ENCODE measurements at places on chromosomes 4 and X.

DNA sequence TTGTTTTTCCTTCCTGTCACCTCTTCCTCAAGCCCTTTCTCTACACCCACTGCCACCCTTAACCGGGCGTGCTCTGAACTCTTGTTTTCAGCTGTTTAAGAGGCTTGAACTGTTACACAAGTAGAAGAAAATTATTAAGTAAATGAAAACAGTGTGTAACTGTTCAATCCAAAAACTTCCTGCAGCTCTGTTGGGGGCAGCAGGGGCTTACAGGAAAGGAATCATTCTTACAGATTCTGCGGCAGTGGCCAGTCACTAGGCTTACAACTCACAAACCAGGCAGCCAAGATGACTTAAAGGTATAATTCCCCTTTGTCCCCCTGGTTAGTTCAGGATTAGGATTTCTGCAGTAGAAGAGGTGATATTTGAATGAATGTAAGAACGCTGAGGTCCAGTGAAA is 70.2 kb upstream of the ETNPPL start:
- no peak for DNase-seq

GRCh38 chr4:69936566-69936965 is 5.7 kb downstream of the CSN1S1 start:
- no peak for DNase-seq

GRCh38 chrX:124293810-124294209 is 38.6 kb upstream of the TEX13D start:
- no peak for DNase-seq

DNA sequence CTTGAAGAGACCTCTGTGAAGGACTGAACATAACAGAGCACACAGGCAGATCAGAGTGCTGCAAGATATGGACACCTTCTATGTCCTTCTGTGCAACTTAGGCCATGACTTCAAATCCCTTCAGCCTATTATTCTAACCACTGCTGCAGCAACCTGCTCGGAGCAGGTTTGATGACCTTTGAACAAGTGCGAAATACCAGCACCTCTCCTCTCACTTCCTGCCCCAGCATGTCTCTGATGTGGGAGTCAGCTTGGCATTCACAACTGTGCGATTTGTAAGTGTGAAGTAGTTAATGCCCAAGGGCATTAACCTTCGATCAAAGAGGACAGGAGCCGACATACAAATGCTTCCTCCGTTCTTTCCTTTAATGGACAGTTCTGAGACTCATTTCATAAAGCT is 1.6 kb upstream of the EXOC1 start:
- no peak for DNase-seq

GRCh38 chrX:20668550-20668949 is 401.8 kb upstream of the RPS6KA3 start:
- no peak for DNase-seq

DNA sequence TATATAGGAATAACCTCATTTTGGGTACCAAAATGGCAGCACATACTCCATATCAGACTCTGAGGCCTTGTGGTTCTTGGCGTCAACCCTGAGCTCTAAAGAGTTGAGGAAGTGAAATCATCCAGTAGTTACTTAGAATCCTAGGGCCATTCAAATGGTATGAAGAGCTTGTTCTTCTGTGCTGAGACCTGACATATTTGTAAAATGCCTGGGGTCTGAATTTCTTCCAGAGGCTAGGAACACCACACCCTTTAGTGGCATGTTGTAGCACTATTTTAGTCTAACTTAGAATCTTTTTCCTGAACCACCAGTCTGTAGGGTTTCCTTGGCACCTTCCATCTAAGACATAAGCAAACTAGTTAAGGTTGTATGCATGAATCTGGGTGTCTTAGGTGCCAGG is 18.1 kb upstream of the GDPD2 start:
- DNase-seq, result no peak

GRCh38 chr4:58522765-58523382 is 1412.7 kb upstream of the IGFBP7 start:
- DNase-seq, result no peak

DNA sequence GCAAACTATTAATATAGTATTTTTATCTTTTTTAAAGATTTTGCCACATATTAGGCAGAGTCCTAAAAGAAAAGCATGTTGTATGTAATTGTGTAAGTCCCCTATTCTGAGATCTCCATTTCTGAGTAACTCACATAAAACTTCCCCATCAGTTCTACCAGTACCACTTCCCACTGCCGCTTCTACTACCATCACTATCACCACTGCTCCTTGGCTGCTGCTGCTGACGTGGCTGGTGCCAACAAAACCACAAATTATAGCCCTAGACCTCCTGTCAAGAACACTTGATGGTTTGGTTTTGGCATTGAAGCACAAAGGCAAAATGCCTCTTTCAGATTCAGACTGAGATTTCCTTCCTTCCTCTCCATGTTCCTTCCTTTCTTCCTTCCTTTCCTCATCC is 106.4 kb downstream of the MMRN1 start:
- DNase-seq, result no peak
